B cell (primary cell): ENCODE measurements at places on chromosomes 3 and 15.

- no peak for DNase-seq
Measured at GRCh38 chr15:90681480-90681879, 35.7 kb upstream of the BLM start.

GRCh38 chr15:29887721-29888120 lies 65.5 kb upstream of the TJP1 start:
- DNase-seq = no peak

GRCh38 chr3:107938143-107938542 lies 152.7 kb downstream of the CD47 start:
- peak; percentile 46 for DNase-seq

DNA sequence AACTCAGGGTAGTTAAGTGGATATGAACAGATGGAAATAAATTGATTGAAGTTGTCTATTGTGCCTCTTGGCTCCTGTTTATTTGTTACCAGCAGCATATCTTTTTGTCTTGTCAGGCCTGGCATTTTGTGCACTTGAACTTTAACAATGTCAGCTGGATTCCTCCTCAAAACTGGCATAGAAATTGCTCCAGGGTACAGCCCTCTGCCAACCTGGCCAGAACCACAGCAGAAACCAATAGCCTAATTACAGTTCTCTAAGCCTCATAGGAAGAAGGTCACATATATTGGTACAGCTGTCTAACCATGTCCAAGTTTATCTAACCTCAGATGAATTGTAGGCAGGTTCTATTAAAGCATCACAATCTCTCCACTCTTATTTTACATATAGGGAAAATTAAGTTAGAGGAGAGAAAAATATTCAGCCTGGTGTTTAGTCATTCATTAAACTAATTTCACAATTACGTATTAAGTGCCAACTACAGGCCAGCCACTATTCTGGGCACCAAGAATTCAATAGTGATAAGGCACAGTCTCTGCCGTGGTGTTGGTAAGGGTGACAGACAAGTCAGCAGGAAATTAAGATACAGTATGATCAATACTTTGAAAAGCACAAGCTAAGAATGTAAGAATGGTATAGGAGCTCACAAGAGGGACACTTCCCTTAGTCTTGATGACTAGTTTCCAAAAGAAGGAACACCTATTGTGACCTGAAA lies 452.9 kb upstream of the NECTIN3 start:
- DNase-seq = no peak

DNA sequence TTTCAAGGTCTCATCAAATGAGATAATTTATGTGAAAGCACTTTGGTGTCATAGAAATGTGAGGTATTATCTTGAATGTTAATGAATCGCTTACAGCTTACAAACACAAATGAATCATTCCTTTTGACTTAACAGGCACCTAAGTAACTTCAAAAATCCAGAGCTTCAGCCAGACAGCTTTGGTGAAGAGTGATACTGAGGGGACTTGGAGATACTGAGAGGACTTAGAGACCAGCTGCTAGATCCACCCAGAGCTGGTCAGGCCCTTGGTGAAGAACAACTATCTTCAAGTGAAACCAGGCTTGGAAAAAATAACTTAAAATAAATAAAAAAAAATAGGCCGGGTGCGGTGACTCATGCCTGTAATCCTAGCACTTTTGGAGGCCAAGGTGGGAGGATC lies 16.2 kb upstream of the ZFYVE19 start:
- no peak for DNase-seq

DNA sequence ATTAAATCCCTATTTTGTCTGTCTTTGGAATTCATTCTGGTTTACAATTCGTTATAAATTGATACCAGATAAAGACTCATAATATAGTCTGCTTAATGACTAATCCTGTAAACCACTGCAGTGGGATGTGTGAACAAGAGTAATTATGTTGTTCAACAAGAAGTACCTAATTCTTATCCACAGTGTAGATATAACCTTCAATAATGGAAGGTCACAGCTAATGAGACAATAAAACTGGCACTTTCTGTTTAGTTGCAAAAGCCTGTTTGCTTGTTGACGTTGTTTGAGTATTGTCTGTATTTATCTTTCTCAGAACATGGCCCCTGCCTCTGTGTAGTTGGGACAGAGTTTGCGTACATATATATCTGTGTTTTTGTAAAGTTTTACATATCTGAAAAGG lies 26.7 kb downstream of the PIAS1 start:
- no peak for DNase-seq

DNA sequence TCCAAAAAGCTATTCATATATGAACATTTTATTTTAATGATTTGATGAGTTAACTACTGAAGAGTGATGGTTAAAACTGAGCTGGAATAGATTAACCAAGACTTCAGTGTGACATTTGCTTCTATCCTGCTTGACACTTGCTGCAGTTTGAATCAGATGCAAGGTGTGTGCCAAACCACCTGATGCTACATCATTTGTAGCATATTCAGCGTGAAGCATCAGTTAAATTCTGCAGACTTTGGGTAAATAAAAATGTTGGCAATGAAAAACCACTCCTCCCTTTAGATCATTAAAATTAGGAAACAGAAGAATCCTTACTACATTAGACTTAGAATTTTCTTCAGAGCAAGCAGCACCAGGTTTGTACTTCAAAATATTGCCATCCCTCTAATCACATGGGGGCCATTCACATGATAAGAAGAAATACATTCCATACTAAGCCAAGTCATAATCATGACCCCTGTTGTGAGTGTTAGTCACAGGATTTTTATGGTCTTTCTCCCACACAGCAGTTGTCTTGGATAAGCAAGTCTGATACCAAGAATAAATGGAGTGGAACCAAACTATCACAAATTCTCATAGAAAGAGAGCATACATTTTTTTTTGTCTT lies 160.7 kb upstream of the TNIK start:
- DNase-seq = no peak

- DNase-seq = peak; percentile 85
Measured at GRCh38 chr3:13420831-13421765, 976 bp upstream of the NUP210 start.
